ENCODE measurements at places on chromosomes 6 and 20.

GRCh38 chr20:38536310-38536709, 44.7 kb upstream of the ADIG start:
- no peak for DNase-seq
- peaks cover 53% of the 10 kb centered on the region for H3K36me3 ChIP-seq
- H3K4me1 ChIP-seq = no peaks in the 10 kb centered on the region
- H3K4me3 ChIP-seq = no peak overlapping the region

GRCh38 chr6:3619800-3620199, 131.7 kb downstream of the PXDC1 start:
- DNase-seq = no peak
- H3K27me3 ChIP-seq = peaks cover 11% of the 10 kb centered on the region
- no peaks in the 10 kb centered on the region for H3K36me3 ChIP-seq
- H3K4me1 ChIP-seq = peaks cover 40% of the 10 kb centered on the region

GRCh38 chr20:10474606-10475184, 39.6 kb downstream of the SLX4IP start:
- no peak for DNase-seq
- H3K27me3 ChIP-seq = peaks cover 2% of the 10 kb centered on the region
- no peak overlapping the region for H3K4me3 ChIP-seq

DNA sequence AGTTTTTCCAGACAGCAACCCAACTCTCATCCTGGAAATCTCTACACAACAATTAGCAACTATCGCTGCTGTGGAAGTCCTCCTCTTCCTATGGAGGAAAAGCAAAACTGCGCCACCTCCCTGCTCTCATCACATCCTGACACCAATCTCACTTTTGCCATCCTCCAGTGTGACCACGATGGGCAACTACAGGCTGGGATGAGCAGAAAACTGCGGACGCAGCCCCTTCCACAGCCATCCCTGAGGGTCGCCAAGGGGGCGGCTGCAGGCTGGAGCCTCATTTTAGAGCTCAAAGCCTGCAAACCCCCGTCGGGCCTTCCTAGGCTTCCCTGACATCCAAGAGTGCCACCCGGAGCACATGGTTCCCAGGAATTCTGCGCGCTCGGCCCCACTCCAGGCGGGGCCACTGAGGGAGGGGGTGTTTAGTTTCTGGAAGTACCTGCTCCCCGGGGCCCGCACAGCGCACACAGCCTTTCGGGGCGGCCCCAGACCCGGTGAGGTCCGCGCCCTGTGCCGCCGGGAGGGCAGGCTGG, 1.2 kb downstream of the TCFL5 start:
- peak overlapping the region; percentile 80 for H3K4me3 ChIP-seq
- H3K4me1 ChIP-seq = peaks cover 33% of the 10 kb centered on the region
- peaks cover 28% of the 10 kb centered on the region for H3K27me3 ChIP-seq
- H3K36me3 ChIP-seq = peaks cover 14% of the 10 kb centered on the region
- no peak for DNase-seq

DNA sequence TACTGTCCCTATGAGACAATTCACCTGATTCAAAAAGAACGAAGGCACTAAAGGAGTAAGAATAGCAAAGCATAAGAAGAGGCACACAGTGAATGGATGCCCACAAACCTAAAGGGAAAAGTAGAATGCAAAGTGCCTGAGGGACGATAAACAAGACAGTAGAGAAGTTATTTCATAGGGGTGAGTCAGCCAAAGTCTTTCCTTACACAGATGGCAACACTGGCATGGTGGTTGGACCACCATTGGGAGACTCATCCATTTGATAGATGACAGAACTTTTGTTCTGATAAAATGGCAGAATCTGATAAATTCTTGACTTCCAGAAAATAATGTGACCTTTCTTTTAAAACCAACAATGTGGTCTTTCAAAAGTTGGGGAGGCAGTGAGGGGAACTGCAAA, 148.1 kb upstream of the HDAC2 start:
- DNase-seq = no peak
- H3K27me3 ChIP-seq = no peaks in the 10 kb centered on the region
- H3K36me3 ChIP-seq = no peaks in the 10 kb centered on the region
- no peak overlapping the region for H3K4me3 ChIP-seq

- no peak for DNase-seq
- H3K27ac ChIP-seq = no peak overlapping the region
- peaks cover 9% of the 10 kb centered on the region for H3K4me1 ChIP-seq
- H3K4me3 ChIP-seq = no peak overlapping the region
- H3K36me3 ChIP-seq = peaks cover 48% of the 10 kb centered on the region
Measured at GRCh38 chr6:56515081-56515905, 127.4 kb downstream of the DST start.

DNA sequence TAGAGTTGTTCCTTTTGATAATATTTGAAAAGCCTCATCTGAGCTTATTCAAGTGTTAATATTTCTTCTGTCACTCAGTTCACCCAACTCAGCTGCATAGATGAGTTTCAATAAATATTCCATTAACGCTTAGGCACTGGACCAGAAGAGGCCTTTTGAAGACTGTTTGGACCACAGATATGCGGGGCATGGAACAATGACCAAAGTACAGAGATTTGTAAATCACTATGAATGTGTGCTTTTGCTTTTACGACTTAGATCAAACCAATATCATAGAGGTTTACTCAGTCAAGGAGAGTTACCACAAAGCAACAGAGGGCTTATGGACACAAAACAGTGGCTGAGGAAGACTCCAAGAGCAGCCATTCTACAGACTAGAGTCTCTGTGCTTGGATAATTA, 99.9 kb downstream of the RTN4IP1 start:
- no peak for DNase-seq
- H3K27me3 ChIP-seq = peaks cover 7% of the 10 kb centered on the region
- H3K4me1 ChIP-seq = no peaks in the 10 kb centered on the region
- no peak overlapping the region for H3K27ac ChIP-seq

DNA sequence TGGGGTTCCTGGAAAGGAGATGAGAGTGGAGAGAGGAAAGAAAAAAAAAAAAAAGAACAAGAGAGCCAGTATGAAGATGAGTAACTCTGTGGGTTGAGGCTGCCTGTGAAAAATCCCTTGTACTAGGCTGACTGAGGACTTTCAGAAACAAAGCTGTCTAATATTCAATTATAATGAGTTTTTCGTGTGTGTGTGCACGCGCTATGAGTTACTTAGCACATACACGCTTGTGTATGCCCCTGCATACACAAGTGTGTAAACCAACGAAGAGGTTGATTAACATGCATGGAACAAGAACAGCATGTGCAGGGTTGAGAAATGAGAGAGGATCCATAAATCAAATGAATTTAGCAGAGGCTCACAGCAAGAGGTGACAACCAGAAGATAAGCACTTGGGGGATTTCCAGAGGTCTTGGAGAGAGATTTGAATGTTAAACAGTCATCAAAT, 4.8 kb upstream of the RBPJL start:
- no peak for DNase-seq
- H3K4me3 ChIP-seq = no peak overlapping the region
- no peak overlapping the region for H3K27ac ChIP-seq
- peaks cover 8% of the 10 kb centered on the region for H3K4me1 ChIP-seq

DNA sequence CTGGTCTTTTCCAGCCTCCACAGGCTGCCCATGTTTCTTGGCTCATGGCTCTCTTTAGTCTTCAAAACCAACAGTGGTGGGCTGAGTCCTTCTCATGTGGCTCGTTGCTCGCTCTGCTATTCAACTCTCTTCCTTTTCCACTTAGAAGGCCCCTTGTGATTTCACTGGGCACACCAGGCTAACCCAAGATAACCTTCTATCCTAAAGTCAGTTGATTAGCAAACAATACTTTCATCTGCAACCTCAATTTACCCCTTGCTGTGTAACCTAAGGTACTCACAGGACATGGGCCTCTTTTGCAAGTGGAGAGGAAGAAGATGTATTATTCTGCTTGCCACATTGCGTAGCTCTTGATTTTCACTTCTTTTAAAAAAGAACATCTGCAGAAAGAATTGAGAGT, 79.6 kb downstream of the UTRN start:
- no peak for DNase-seq
- H3K27ac ChIP-seq = no peak overlapping the region
- H3K36me3 ChIP-seq = peaks cover 30% of the 10 kb centered on the region
- no peak overlapping the region for H3K4me3 ChIP-seq

GRCh38 chr6:56377295-56377694, 129.9 kb upstream of the COL21A1 start:
- H3K27ac ChIP-seq = no peak overlapping the region
- peaks cover 15% of the 10 kb centered on the region for H3K4me1 ChIP-seq
- peaks cover 14% of the 10 kb centered on the region for H3K27me3 ChIP-seq
- no peak overlapping the region for H3K4me3 ChIP-seq

- no peaks in the 10 kb centered on the region for H3K36me3 ChIP-seq
- H3K27ac ChIP-seq = no peak overlapping the region
- H3K4me3 ChIP-seq = no peak overlapping the region
- no peaks in the 10 kb centered on the region for H3K27me3 ChIP-seq
- H3K4me1 ChIP-seq = peaks cover 22% of the 10 kb centered on the region
Measured at GRCh38 chr6:7085911-7086310, 21.9 kb upstream of the RREB1 start.

GRCh38 chr20:33099843-33100538, 20.5 kb downstream of the BPIFB4 start:
- H3K27me3 ChIP-seq = peaks cover 20% of the 10 kb centered on the region
- DNase-seq = no peak
- H3K4me3 ChIP-seq = no peak overlapping the region
- peaks cover under 1% of the 10 kb centered on the region for H3K4me1 ChIP-seq
- no peak overlapping the region for H3K27ac ChIP-seq

DNA sequence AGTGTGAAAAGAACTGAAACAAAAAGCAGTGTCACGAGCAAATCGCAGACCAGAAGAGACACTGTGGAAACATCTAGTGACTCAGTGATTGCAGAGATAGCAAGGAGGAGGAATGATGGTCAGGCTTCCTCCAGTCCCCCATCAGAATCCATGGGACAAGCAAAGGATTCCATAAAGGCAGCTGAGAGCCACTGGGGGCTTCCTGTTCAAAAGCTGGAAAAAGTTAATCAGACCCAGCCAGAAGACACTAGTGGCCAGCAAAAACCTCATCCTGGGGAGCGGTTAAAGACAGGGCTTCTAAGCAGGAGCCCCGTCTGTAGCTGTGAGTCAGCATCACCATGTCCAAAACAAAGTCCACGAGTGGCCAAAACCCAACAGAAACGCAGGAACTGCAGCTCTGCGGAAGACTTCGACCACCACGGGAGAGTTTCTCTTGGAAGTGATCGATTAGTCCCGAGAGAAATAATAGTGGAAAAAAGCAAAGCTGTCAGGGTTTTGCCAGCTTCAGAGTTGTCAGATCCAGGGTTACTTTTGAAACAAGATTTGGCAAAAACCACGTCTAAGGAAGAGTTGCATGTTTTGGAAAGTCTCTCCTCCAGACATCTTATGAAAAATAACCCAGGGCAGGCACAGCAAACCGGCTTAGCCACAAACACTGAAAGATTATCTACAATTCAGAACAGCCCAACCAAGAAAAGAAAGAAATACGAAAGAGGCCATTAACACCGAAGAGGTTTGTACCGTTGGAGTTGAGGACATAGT, 51.0 kb downstream of the JAG1 start:
- H3K36me3 ChIP-seq = peaks cover 33% of the 10 kb centered on the region
- peaks cover 76% of the 10 kb centered on the region for H3K4me1 ChIP-seq
- H3K27ac ChIP-seq = peak overlapping the region; percentile 30
- no peak for DNase-seq

GRCh38 chr20:17875106-17875980, 93.3 kb downstream of the SNX5 start:
- H3K4me3 ChIP-seq = no peak overlapping the region
- no peaks in the 10 kb centered on the region for H3K36me3 ChIP-seq
- H3K27ac ChIP-seq = no peak overlapping the region
- DNase-seq = no peak

- no peaks in the 10 kb centered on the region for H3K36me3 ChIP-seq
- H3K27ac ChIP-seq = no peak overlapping the region
- H3K4me3 ChIP-seq = no peak overlapping the region
- DNase-seq = no peak
Measured at GRCh38 chr6:153778216-153778615, 260.8 kb upstream of the OPRM1 start.

- peak overlapping the region; percentile 76 for H3K27ac ChIP-seq
- H3K4me1 ChIP-seq = peaks cover 65% of the 10 kb centered on the region
- peaks cover 5% of the 10 kb centered on the region for H3K36me3 ChIP-seq
- DNase-seq = no peak
- H3K27me3 ChIP-seq = no peaks in the 10 kb centered on the region
Measured at GRCh38 chr6:159981071-159981402, 12.2 kb downstream of the IGF2R start.

DNA sequence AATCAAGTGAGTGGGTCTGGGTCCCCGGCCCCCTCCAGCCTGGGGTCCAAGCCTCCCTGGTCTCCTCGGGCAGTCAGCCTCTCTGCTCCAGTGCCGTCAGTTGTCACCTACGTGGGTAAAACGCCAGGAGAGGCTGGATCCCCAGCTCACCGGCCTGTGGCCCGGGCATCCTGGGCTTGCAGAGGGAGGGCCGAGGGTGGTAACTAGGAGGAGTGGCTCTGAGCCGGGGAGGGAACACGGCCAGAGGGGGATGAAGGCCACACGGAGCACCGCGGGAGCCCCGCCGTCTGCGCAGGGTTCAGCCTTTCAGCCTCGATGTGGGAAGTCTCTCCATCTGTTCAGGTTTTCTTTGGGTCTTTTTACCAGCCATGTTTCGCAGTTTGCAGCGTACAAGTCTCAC, 29.5 kb upstream of the BHLHE23 start:
- H3K27me3 ChIP-seq = peaks cover 89% of the 10 kb centered on the region
- no peak for DNase-seq
- H3K4me3 ChIP-seq = no peak overlapping the region
- peaks cover 44% of the 10 kb centered on the region for H3K4me1 ChIP-seq
- H3K36me3 ChIP-seq = no peaks in the 10 kb centered on the region
- H3K27ac ChIP-seq = no peak overlapping the region

DNA sequence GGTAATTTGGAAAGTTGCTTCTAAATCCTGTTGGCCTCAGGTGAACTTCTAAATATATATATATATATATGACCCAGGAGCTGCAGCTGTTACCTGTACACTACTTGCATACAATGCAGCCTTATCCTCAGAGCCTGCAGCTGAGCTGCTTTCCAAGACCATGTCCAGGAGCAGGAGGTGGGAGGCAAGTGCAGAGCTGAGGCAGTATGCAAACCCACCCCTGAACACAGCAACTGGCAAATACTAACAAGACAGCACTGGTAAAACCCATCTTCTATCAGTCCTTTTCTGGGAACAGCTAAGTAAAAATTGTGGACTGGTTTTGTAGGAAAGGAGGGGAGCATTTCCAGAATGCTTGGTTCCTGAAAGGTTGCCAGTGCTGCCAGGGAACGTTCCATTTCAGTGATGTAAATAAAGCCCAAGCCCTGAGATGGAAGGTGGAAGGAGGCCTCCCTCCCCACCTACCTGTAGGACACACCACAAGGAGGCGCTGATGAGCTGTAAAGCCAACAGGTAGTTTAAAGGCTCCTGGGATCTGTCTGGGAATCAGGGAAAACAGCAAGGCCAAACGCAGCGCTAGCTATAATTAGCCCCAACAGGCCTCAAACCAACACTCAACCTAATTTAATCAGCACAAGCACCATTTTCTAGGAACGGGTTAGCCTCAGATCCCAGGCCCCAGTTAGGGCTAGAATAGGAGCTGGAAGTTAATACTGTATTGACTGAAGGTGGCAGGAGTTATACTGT, 93.8 kb upstream of the MAP7 start:
- H3K27me3 ChIP-seq = peaks cover 4% of the 10 kb centered on the region
- H3K4me1 ChIP-seq = peaks cover 4% of the 10 kb centered on the region
- no peak overlapping the region for H3K4me3 ChIP-seq
- DNase-seq = peak; percentile 92

GRCh38 chr6:83083476-83083875, 16.0 kb downstream of the DOP1A start:
- no peak overlapping the region for H3K27ac ChIP-seq
- H3K27me3 ChIP-seq = no peaks in the 10 kb centered on the region
- no peak overlapping the region for H3K4me3 ChIP-seq
- DNase-seq = no peak

- DNase-seq = peak; percentile 76
- peaks cover 11% of the 10 kb centered on the region for H3K27me3 ChIP-seq
- no peaks in the 10 kb centered on the region for H3K36me3 ChIP-seq
Measured at GRCh38 chr6:125099211-125100073, 54.1 kb upstream of the TPD52L1 start.

Measured in nephron progenitor cell (in vitro differentiated cells).